ENCODE measurements at places on chromosomes 11 and 22. TPM values are rescaled to one million over a fixed set of nuclear protein-coding genes. Genes with fewer than 3 reads are reported as not detected.

DNA sequence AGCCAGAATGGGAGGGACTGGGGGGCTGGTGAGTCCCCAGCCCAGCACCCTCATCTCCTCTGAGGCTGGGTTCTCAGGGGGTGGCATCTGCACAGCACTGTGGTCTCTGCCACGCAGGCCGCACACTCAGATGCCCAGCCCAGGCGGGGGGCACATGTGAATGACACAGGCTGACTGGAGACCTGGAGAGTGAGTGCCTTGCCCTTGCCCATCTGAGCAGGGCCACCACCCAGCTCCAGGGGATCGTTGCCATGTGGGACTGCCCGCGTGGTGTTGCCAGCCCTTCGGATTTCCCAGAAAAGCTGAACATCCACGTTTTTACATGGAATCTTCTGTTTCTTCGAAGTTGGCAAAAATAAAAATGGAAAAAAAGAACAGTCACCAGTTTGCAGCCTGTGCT is 18.9 kb downstream of the PRDM11 start:
- no peak for DNase-seq

DNA sequence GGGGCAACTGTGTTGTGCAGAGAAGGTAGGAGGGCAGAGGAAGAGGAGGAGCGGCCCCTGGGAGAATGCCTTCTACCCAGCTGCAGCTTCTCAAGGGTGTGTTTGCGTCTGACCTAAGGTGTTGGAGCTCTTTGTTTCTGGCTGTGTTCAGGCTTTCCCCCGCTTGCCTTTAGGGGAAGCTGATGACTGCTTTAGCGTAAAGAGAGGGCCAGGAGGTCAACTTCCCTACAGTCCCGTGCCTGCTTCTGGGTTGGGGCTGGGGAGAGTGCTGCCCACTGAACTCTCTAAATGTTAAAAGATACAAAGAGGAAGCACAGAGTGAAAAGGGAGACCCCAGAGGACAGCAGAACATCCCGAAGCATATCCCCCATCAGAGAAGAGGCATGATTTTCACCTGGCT is 99.2 kb downstream of the PTPRJ start:
- no peak for DNase-seq

- DNase-seq: no peak
Observed at GRCh38 chr22:19466126-19466716, 12.8 kb downstream of the UFD1 start.

- no peak for DNase-seq
Observed at GRCh38 chr22:20010307-20011122, 6.1 kb downstream of the ARVCF start.

Gene OR4D5
- not detected for total RNA-seq

DNA sequence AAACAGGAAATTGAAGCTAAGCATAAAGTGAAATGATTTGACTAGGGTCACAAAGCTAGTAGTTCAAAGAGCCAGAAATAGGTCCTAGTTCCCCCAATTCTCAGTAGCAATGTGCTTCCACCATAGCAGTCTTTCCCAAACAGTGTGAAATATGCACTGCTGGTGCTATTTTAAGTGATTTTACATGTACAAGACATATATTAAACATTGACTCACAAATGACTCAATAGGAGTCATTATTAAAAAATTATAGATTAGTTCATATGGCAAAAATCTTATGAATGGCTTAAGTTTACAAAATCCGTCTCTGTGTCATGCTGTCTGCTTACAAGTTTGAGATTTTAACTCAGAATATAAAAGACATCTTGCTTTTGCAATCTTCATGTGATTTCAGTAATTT is 21.4 kb downstream of the KIF18A start:
- DNase-seq: no peak

GRCh38 chr22:45548991-45549761 is 46.5 kb downstream of the FBLN1 start:
- DNase-seq: no peak

DNA sequence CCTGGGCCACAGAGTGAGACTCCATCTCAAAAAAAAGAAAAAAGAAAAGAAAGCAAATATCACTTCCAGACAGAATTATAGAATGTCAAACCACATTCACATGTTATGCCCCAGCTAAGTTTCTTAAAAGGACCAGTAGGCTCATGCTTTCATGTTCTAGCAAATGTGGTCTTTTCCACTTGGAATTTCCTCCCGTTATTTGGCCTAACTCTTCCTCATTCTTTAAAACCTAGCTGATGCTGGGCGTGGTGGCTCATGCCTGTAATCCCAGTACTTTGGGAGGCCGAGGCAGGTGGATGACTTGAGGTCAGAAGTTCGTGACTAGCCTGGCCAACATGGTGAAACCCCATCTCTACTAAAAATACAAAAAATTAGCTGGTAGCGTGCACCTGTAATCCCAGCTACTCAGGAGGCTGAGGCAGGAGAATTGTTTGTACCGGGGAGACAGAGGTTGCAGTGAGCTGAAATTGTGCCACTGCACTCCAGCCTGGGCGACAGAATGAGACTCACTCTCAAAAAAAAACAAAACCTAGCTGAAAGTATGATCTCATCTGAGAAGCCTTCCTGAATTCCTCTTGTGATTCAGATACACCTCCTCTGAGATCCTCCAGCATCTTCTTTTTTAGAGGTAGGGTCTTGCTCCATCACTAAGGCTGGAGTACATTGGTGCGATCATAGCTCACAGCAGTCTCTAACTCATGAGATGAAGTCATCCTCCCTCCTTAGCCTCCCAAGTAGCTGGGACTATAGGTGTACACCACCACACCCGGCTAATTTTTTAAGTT is 50.4 kb downstream of the FCHSD2 start:
- no peak for DNase-seq

Data from epithelial cell of proximal tubule (primary cell).